ENCODE measurements at places on chromosomes 12 and 14.

DNA sequence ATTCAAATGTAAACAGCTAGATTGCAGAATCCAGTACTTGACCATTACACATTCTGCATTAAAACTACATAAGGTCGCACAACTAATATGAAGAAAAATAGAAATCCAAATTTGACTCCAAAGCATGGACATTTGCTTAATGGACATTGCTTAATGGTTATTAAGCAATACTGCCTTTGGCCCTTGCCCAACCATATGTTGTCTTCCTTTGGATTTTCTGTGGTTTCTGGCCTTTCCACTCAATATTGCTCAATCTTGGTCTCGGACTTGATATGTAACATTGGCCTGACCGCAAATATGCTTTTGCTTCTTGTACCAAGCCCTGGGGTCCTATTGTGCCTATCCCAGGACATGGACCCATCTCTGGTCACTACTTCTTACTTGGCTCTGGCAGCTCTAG, 67.2 kb downstream of the PTPRR start:
- DNase-seq, result no peak

DNA sequence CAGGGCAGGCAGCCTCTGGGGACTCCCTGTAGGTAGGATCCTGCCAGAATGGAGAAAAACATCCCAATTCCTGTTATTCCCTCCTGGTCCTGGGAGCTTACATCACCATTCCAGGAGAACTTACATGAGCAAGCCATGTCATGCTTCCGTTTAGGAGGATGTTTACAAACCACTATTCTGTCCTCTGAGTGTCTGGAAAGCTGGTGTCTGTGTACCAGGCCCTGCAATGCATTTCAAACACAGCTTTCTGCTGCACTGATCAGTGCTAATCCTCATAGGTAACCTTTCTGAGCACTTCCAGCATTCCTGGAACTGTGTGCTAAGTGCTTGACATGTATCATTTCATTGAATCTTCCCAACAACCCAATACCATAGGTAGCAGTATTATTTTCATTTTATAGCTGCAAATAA, 19.8 kb upstream of the MAP1LC3B2 start:
- DNase-seq, result no peak

GRCh38 chr12:99914206-99914605, 70.5 kb downstream of the ANKS1B start:
- no peak for DNase-seq

DNA sequence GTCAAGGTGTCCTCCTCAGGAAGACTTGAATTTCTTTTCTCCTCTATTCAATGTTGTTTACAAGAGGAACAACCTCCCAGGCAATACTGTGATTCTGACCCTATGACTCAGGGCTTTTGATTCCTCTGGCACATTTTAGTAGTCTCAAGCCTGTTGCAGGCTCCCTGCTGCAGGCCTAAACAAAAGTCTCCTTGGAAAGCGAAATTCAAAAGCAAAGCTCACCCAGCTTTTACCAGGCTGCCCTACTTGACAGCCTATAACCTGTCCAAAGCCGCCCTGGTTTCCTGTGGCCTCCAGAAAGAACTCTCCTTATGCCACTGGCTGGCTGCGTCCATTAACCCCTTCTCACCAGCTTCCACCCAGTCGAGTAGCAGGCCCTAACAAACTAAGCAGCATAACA, 11.6 kb downstream of the FGD6 start:
- no peak for DNase-seq

DNA sequence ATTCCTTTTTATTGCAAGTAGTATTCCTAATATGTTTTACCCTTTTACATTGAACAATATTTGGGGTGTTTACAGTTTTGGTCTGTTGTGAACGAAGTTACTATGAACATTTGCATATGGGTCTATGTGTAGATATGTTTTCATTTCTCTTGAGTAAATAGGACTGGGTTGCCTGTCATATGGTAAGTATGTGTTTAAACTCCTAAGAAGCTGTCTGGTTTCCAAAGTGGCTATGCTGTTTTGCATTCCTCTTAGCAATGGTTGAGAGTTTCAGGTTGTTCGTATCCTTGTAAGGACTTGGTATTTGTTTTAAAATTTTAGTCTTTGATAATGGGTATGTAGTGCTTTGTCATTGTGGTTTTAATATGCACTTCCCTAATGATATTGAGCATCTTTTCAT, 6.3 kb downstream of the METAP2 start:
- DNase-seq, result no peak

- DNase-seq, result no peak
These were observed 50.2 kb downstream of the MIPOL1 start for GRCh38 chr14:37247791-37248461.

- no peak for DNase-seq
These were observed 1.1 kb downstream of the IFNG start for GRCh38 chr12:68158432-68158831.

DNA sequence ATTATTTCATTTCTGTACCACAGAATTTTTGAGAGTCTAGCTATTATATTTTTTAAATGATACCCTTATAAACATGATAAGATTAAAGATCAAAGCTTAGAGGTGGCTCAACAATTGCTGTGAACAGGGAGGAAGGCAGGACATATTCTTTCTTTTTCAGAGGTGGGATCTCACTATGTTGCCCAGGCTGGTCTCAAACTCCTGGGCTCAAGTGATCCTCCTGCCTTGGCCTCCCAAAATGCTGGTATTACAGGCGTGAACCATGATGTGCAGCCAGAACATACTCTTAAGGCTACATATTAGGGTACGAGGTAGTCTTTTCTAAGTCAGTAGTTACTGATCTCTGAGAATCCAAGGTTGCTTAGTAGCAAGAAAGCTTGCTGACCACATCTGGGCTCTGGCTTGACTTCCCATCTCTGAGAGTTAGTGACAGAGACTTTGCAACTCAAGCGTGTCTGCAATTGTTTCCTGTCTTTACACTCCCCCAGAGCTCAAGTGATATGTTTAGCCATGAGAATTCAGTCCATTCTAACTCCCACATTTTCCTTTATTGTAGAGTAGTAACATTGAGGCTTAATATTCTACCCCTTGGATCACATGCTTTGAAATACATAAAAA, 8.6 kb downstream of the RAB5B start:
- no peak for DNase-seq

DNA sequence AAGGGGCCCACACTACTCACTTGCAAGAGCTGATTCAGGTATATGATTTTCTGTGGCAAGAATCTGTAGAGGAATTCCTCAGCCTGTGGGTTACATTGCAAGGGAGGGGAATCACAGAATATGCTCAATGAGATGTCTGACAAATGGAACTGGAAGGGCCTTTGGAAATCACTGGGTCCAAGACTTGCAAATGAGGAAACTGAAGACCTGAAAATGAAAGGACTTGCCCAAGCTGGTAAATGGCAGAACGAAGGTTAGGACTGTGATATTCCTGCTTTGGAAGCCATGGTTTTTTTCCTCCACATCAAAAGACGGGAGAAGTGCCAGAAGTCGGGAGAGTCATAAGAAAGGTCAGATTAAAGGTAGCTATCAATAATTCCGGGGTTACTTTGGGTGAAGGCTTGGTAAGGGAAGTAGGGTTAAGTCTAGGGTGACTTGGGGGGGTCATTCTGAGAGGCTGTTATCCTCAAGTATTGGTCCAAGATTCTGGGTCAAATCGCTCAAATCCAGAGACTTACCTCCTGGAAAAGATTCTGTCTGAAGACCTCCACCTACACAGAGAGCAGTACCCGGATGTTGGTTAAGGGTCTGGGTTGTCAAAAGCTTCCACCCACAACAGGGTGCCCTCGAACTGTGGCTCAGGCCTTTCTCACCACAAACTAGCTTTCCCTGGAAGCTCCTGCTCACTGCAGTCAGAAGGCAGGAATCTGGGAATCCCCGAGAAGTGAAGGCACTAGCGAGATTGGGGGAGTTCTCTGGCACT, 539 bp downstream of the PSME2 start:
- DNase-seq, result no peak

DNA sequence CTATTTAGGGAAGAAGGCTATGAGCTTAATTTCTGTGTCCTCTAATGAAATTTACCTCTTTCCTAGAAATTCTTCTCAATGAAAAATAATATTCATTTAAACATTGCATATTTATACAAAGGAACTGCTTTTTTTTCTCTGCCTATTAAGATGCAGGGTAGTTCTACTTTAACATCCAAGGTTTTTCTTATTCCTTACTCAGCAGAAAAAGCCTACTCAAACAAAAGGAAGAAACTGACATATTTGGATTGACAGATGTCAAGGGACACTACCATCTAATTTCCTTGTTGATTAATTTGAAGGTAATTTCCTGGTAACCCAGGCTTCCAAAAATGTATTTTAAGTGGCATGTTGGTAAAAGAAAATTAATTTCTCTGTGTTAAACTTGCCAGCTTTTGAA, 192.3 kb downstream of the EGLN3 start:
- no peak for DNase-seq

DNA sequence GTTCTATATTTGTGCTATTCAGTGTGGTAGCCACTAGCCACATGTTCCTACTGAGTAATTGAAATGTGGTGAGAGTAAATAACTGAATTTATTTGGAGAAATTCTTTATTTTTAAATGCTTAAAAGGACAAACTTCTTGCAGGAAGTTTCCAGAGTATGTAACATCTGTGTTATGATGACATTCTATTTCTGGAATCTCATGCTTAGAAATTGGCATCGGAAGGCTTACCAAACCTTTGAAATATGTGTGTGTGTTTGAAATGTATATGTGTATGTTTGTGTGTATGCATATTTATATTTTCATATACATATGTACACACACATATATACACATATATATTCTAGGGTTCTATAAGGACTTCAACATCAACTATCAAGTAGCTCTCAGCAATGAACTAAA, 12.4 kb upstream of the WSCD2 start:
- no peak for DNase-seq

GRCh38 chr12:64595863-64596793, 14.2 kb upstream of the RASSF3 start:
- no peak for DNase-seq

Data from stimulated activated CD4-positive, alpha-beta T cell treated with anti-CD3 and anti-CD28 coated beads, Interleukin-4, amount 100 ng/mL, for 48 hours (primary cell).